ENCODE measurements at places on chromosomes 3 and 15.

GRCh38 chr15:39200586-39200985, 380.3 kb upstream of the THBS1 start:
- no peak for DNase-seq

DNA sequence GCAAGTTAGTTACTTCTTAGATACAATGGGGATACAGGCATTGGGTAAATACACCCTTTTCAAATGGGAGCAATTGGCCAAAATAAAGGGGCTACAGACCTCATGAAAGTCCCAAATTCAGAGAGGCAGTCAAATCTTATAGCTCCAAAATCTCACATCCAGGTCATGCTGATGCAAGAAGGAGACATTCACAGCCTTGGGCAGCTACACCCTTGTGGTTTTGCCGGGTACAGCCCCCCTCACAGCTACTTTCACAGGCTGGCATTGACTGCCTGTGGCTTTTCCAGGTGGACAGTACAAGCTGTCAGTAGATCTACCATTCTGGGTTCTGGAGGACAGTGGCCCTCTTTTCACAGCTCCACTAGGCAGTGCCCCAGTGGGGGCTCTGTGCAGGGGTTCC, 17.5 kb upstream of the PLSCR1 start:
- DNase-seq, result no peak

DNA sequence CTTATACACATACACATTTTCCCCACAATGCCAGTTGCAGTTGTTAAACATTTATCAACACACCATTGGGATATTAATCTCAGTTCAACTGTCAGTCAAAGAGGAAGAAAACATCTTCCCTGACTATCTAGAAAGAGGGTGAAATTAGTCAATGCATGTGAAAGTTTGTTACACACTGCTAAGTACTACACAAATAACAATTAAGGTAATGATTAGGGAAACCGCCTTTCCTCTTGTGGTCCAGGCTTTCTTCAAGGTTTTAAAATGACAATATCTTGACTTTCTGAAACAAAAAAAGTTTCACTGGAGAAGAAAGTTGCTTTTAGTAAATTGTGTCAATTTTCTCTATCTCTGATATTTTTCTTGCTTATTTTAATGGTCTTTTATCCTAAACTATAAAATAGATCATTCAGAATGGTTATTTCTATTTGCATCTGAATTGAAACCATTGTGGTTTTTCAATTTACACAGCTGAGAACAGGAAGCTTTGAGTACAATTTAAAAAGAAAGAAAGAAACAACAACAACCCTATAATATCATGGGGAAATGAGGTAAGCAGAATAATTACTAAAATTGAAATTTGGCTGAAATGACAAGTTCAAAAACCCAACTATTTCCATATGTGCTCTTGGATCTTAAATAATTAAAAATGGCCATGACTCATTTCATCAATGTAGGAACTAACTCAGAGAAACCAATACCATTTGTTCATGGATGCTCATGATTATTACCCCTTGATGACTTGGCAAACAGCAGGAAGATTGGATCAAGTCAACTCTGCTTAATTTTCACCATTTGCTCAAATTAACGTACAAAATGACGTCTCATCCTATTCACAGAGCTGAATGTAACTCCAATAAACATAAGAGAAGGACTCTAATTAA, 31.7 kb downstream of the GPR149 start:
- no peak for DNase-seq

- DNase-seq, result no peak
Observed at GRCh38 chr3:184541886-184542562, 19.6 kb upstream of the EPHB3 start.

DNA sequence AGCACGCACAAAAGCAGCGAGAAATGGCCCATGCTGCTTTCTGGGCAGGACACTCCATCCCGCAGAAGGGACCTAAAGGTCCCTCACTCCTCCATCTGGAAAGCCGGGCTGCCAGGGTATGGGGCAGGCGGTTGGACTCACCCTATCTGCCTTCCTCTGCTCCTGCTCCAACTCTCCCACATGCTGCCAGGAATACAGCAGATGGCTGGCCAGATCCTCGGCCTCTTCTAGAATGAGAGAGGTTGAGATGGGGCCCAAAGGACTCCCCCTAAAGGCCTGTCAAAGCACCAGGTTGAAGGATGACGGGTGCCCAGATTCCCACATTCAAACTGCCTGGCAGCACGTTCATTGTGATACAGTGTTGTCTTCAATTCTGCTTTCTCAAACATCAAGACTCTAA, 85.1 kb upstream of the C2CD4B start:
- no peak for DNase-seq

GRCh38 chr3:99393961-99394360, 244.4 kb upstream of the COL8A1 start:
- DNase-seq, result no peak

DNA sequence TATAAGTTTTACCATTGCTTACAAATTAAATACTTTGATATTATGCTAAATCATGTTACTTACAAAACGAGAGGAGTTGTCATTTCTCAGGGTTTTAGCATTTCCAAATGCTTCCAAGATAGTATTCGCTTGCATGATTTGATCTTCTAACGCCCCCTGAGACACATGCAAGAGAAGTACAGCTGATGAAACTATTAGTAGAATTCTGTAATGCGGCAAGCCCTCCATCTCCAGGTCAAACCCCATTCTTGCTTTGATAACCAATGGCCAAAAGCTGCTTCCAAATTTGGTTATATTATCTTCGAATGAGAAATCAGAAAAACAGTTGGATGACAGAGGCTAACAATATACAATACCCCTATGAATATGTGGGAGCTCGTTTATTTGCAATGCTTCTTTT, 14.7 kb downstream of the MYH15 start:
- no peak for DNase-seq

- no peak for DNase-seq
Observed at GRCh38 chr3:127034990-127035652, 52.2 kb downstream of the PLXNA1 start.

DNA sequence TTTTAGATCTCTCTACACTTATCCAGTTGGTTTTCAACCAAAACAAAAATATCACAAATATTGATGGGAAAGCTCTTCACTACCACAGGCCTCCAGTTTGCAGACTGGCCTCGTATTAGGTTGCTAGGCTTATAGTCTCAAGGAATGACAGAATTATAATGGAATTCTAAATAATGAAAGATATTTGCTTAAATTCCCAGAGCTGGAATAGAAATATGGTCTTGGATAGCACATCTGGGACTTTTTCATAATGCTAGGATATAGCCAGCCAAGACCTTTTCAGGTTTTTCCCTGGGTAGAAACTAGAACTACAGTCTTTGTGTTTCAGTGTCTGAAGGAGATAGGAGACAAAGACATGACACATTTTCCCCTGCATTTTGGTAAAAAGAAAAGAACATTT, 121.9 kb upstream of the STAC start:
- no peak for DNase-seq

- no peak for DNase-seq
Observed at GRCh38 chr3:188567478-188568195, 413.7 kb downstream of the LPP start.

GRCh38 chr3:150129166-150129565, 158.5 kb upstream of the PFN2 start:
- DNase-seq, result no peak

- DNase-seq, result no peak
Observed at GRCh38 chr3:25678581-25678980, 13.9 kb upstream of the TOP2B start.
